ENCODE measurements at places on chromosomes 6 and 20.

DNA sequence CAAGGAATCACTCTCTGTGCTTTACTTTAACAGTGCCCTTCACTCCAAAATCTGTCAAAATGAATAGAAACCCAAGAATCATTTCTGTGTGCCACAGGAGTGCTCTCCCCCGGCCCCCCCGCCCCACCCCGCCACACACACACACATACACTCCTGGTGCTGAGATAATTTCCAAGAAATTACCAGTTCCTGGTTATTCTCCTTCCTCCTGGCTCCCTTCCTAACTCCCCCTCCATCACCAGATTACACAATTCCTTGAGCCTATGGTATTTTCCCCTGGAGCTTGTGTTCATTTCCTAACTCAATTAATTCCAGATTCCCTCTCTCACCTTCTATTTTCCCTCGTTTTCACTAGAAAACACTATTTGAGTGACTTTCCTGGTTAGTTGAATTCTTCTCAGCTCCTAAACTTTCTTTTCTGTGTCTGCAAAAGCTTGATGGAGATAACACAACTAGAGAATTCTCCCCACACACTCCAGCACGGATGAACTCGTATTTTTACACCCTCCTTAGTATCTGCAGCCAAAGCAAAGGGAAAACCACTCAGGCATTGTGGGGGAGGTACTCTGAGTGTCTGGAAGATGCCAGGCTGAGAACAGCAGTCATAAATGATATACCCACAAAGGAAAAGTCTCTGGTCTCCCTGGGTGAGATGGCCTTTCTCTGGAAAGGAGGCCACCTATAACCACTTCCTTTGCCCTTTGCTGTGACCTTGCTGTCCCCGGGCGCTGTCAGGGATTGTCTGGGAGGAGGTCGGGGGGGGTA, 1.9 kb upstream of the SLC24A3 start:
- peak; percentile 6 for DNase-seq

GRCh38 chr6:155212106-155212505, 51.7 kb upstream of the CLDN20 start:
- no peak for DNase-seq

GRCh38 chr6:163180874-163181541, 233.5 kb upstream of the QKI start:
- peak; percentile 35 for DNase-seq

DNA sequence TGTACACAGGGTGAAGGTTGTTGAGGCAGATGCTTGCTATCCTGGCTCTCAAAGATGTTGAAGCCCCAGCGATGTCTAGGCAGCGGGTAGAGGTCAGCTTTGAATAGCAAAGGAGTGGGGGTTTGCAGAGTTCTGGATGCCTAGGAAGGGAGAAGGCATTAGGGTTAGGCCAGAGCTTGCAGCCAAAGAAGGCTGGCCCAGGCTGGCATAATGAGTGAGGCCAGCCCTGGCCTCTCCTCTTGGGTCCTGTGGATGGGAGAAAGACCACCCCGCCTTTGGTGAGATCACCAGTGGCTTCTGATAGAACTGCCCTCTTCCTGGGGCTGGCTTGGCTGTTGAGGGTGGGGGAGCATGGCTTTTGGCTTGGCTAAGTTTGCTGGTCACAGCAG, 406 bp upstream of the WFDC5 start:
- DNase-seq, result no peak

DNA sequence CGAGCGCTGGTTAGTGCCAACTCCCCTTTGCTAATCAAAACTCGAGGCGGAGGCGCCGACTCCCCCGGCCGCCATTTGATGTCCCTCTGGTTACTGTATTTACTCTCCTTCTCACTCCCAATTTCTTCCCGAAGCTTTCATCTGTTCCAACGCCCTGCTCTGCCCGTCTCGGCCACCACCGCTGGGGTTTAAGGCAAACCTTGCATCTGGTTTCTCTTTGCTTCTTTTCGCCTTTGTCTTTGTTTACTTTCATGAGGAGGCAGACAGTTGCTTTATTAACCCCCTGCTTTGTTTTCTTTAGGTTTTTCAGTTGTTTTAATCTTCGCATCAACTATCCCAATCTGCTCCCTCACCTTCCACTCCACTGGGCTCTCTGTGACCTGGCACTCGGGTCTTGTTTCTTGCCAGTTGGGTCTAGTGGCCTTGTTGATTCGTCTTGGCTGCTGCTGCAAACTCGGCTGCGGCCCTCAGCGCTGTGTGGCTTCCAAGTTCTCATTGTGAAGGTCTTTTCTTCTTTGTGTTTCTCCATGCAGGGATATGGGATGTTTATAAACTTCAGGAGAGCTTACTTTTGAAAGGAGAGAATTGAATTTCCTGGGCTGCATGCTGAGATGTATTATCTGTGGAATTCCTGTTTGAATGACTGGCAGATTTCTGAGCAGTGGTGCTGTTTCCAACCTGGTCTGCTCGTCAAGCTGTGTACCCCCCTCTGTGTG, 155.1 kb downstream of the CDC5L start:
- DNase-seq, result peak; percentile 21

DNA sequence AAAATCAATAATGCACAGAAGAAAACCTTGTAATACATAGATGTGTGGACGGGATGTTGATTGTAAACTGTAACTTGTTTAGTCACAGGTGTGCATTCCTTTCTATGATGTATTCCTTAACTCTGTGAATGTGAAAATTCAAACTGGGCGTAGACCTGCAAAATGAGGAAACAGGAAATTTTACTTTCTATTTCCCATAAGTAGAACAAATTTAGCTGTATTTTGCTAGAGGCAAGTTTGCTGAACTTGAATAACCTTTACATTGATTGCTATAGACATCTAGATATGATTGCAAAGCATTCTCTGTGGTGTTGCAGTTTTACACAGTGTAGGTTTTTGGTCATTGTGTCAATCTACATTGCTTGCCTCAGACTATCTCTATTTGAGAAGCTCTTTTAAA, 368.4 kb upstream of the MAN1A1 start:
- DNase-seq, result no peak

GRCh38 chr6:22023937-22024336, 272.9 kb downstream of the PRL start:
- no peak for DNase-seq

DNA sequence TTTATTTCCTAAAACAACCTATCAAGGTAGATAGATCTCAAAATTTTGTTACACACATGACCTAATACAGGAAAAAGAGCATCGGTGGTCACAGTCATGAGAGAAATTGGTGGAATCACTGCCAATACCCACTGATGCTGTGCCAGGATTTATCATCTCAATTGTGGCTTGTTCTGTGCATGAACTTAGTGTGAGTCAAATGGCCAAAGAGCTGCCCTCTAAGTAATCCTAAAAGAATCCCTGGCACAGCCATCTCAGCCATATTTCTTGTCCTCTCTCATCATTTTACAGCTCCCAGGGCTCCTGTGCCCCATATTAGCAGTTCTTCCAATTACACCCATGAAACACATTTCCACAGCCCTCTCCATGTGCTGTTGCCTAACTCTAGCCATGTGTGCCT, 6.1 kb downstream of the GSTA5 start:
- DNase-seq, result no peak

DNA sequence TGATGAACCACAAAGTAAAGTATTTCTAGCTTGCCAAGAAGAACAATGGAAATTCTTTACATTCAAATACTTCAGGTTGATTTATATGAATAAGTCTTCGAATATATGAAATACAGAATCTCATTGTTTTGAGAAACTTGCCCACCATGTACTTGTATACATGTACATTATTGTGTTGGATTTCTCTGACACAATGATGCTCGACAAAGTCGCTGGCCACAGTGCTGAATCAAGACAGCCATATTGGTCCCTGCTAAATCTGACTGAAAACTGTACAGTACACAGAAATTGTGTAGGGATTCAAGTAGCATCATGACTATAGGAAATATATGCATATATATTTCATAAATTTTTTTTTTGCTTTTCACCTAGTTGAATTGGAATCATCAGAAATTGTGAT, 13.1 kb upstream of the LIN28B start:
- DNase-seq, result peak; percentile 34

DNA sequence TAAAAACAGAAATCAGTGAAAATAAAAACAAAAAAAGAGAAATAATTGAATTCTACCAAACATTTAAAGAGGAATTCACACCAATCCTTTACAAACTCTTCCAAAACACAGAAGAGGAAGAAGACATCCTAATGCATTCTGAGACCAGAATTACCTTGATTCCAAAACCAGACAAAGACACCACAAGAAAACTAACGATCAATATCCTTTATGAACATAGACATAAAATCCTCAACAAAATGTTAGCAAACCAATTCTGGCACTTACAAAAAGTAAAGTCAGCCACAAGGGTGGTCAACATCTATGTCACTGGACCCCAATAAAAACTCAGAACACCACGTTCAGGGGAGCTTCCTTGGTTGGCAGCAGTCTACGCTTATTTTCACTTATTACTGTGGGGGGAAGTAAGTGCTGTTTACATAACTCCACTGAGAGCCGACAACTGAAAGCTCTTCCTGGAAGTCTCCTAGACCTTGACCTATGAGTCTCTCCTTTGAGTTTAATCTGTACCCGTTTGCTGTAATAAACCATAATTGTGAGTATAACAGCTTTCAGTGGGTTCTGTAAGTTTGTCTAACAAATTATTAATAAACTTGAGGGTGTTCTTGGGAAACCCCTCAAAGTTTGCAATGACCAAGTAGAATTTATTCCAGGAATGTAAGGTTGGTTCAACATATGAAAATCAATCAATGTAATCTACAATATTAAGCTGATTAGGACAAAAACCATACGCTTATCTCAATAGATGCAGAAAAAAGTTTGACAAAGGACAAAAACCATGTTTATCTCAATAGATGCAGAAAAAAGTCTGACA, 24.5 kb downstream of the GZF1 start:
- no peak for DNase-seq

- DNase-seq, result peak; percentile 36
These were observed 4.5 kb downstream of the SOX4 start for GRCh38 chr6:21597801-21598673.

DNA sequence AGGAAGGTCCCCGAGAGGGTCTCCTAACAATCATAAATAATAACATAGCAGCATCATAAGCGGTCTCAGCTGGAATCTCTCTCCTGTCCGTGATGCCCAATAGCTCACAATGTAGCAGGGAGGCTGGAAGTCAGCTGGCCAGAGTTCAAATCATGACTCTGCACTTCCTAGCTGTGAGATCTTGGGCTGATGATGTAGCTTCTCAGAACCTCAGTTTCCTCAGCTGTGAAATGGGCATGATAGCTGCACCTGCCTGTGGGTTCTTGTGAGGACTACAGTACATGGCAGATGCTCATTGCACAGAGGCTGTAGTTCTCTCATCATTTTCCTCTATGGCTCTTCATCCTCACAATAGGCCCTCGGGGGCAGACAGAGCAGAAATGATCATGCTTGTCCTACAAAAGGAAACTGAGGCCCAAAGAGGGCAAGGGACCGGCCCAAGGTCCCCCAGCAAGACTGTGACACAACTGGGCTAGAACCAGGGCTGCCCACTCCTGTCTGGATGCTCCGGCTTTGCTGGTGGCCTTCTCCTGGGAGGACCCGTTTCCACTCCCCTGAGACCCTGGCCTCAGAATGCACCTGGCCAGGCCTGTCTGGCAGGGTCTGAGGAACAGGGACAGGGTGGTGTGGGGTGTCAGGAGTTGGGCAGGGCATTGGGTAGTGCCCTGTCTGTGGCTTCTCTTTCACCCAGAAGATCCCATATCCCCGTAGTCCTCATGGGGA, 17.7 kb downstream of the SLC12A5 start:
- DNase-seq, result no peak

DNA sequence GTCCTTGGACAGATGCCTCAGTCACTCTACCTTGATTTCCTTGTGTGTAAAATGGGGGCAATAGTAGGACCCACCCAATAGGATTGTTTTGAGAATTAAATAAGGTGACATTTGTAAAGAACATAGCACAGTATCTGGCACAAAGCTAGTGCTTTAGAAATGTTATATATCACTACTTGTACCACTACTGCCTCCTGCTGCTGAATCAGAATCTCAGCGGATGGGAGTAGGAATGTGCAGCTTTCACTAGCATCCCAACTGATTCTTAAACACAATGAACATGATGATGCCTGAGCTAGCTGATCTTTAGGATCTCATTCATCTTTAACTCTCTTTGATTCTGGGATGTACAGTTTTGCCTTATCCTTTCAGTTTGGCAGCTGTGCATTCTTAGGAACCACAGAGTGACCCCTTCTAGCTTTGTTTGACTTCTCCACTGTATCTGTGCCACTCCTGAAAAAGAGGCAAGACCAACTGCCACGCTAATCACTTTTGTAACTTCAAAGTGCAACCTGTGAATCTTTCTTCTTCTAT, 7.2 kb downstream of the PBOV1 start:
- DNase-seq, result no peak

- no peak for DNase-seq
These were observed 329.1 kb downstream of the CDH4 start for GRCh38 chr20:61580958-61581824.

Data from iris pigment epithelial cell (primary cell).